ENCODE measurements at places on chromosomes 2 and 18.

DNA sequence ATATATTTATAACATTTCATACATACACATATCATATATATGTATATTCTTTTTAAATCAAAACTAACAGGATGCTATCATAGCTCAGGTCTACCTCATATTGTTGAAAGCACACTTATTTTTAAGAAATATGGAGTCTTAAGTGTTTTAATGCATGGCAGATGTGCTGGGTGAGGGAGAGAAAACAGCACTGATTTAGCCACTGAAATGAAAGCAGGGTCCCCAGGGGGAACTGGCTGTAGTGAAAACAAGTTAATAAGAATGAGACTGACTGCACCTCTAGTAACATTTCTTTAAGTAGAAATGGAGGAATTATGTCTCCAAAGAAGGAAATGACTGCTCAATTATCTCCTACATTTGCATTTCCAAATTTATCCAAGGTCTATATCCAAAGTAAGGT lies 857.8 kb downstream of the DCDC2C start:
- no peak for DNase-seq

DNA sequence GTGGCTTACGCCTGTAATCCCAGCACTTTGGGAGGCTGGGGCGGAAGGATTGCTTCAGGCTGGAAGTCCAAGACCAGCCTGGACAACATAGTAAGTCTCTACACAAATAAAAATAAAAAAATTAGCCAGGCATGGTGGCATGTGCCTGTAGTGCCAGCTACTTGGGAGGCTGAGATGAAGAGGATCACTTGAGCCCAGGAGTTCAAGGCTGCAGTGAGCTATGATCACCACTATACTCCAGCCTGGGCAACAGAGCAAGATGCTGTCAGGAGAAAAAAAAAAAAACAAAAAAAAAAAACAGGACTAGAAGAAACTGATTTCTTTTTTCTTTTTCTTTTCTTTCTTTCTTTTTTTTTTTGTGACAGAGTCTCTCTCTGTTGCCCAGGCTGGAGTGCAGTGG lies 13.6 kb downstream of the SPDYA start:
- no peak for DNase-seq

- no peak for DNase-seq
Measured at GRCh38 chr2:208092093-208092832, 32.1 kb downstream of the CRYGD start.

- DNase-seq, result no peak
Measured at GRCh38 chr2:110770959-110771431, 38.6 kb downstream of the ACOXL start.

DNA sequence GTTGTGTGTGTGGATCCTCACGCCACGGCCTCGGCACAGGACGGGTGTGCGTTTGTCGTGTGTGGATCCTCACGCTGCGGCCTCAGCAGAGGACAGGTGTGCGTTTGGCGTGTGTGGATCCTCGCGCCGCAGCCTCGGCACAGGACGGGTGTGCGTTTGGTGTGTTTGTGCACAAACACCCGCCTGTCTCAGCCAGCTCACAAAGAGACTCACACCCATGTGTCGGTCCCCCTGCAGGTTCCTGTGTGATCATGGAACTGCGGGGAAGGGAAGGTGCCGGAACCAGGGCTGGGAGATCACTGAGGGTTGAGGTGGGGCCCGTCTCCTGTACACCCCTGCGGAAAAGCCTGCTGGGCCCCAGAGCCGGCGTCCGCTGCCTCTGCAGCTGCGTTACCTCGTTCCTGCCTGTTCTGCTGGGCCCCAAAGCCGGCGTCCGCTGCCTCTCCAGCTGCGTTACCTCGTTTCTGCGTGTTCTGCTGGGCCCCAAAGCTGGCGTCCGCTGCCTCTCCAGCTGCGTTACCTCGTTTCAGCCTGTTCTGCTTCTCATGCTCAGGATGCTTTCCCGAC lies 53.6 kb downstream of the CTDP1 start:
- no peak for DNase-seq

DNA sequence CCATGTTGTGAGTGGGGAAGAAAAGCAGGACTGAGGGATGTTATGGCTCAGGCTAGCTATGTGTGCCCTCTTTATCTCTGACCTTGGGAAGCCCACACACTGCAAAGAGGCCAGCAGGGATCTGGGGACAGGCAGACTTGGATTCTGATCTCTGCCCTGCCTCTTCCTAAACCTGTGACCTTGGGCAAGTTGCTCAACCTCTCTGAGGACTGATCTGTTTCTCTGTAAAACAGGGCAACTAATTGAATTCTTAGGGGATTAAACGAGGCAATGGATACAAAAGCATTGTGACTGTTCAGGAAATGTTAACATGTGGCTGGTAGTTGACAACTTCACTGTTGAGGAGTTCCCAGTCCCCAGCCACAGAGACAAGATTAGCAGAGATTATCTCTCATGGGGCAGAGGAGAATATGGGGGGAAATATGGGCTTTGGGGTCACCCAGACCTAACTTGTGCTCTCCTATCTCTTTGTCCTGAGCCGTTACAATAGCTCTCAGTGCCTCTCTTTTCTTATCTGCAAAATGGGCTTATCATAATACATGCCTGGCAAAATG lies 184.7 kb upstream of the GLI2 start:
- DNase-seq, result no peak

- no peak for DNase-seq
Measured at GRCh38 chr2:62293490-62294271, 97.8 kb downstream of the B3GNT2 start.

DNA sequence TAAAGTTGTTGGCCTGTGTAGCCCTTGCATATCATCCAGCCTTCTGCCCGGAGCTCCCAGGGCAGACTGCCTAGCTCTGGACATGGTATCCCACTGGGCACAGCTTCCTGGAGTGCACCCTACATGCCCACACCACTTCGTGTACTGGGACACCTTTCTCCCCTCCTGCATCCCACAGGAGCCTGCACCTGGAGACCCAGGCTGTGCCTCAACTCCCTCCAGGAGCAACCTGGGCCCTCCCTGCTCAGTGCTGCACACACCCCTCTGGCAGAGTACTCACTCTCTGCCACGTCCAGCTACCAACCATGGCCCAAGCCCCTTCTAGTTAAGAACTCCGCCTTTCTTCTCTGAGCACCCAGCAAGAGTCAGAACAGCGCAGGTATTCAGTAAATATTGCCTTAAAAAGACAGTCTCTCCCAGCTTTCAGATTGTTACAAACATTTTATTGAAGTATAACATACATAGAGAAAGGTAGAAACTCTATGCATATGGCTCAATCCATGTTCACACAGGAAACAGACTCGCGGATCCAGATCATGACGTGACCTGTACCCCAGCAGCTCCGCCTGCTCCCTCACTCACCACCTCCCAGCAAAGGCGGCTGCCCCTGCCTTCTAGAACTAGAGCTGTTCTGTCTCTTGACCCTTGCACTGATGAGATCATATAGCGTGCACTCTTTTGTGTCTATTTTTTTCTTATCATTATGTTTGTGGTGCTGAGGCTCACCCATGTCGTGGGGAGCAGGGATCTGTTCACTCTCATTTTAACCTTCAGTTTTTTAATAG lies 98.4 kb upstream of the MYCN start:
- no peak for DNase-seq

DNA sequence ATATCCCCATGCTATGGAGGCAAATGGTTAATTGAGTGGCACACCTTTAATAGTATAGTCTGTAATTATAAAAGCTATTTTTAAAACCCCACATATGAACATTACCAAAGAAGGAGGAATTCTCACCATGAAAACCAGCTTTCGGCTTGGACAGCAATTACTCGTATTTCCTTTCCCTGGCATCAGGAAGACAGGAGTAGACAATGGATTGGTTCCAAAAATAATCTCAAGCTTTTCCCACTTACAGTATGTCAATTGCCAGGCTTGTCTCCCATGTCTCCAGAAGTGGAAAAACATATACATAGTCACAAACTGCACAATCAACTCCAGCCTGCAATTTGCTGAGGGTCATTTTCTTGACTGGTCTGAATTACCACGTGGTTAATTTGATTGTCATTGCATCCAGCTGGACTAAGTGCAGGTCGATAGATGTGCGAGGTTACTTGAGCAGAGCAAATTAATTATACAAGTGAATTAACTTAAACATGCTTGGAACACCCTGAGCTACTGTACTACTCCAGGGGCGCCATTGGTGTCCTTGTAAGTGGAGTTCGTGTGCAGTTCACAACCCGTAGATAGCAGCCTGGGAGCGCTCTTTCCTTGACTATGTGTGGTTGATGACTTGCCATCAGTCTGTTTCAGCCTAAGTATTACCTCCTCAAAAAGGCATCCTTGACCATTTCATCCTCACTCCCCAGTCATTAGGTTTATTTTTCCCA lies 124.3 kb upstream of the PELI1 start:
- no peak for DNase-seq

DNA sequence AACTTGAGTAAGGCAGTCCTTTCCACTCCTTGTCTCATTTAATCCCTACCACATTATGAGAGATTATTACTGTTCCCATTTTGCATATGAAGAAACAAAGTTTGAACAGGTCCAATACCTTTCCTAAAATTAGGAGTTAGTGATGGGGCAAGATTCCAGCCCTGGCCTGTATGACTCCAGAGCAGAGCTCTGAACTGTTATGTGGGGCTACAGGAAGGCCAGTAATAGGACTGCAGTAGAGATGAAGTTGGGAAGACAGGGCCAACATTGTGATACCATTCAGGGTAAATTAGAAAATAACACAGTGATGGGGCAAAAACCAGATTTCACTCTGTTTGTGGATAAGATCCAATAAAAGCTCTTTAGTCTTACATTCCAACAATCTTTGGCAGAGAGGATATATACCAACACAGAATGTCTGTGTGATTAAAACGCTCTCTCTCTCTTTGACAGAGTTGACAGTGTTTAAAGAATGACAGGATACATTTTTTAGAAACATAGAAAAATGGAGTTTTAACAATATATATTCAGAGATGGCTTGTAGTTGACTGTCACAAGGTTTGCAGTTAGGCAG lies 22.7 kb downstream of the KATNAL2 start:
- no peak for DNase-seq

DNA sequence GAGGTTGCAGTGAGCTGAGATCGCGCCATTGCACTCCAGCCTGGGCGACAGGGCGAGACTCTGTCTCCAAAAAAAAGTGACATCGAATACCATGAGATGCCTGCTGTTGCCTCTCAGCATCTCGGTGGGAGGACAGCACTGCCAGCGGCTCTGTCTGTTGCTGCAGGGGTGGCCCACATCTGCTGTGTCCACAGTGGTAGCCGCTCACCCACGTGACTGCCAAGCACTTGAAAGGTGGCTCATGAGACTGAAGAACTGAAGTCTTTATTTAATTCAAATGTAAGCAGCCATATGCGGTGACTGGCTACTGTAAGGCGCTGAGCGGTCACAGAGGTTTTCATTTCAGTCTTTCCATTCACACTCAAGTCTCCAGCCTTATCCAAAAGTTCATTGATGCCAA lies 25.8 kb downstream of the IMPA2 start:
- no peak for DNase-seq

- DNase-seq, result no peak
Measured at GRCh38 chr2:8576525-8577167, 105.2 kb upstream of the ID2 start.

GRCh38 chr2:98829581-98830270 lies 98.8 kb upstream of the MGAT4A start:
- no peak for DNase-seq

DNA sequence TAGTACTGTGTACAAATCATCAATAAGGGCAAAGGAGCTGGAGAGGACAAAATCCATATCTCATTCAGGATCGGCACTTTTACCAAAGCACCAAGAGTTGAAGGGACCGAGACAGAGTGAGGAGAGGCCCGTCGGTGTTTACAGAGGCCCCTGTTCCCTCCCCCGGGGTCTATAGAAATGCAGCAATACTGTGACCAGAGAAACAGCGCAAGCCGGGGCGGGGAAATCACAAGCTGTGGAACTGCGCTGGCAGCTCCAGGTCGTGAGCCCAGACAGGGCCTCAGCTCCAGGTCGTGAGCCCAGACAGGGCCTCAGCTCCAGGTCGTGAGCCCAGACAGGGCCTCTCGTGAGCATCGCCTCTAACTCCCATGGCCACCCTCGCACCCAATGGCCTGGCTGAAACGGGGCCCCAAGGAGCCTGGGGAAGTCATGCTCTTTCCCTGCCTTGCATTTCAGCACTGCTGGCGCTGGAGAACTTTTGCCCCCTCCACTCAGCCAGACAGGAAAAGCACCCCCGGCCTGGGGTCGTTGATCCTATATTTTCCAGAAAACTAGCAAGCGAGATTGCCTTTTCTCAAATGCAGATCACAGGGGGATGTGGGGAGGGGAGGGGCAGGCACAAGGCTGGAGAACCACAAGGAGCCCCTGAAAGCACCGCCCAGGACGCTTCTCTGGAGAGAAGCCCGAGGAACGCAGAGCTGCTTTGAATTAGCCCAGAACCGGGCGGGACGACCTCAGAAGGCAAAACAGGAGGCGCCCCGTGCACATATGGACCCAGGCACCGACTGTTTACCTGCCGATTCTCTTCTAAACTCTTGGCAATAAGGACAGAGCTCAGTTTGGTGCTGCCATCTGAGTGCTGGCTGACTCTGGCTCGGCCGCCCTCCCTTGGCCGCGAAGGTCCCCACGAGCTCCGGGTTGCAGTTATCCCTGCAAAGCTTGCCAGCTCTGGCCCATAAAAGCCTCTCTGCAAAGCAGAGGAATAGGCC lies 223.7 kb downstream of the ACKR3 start:
- DNase-seq, result no peak

DNA sequence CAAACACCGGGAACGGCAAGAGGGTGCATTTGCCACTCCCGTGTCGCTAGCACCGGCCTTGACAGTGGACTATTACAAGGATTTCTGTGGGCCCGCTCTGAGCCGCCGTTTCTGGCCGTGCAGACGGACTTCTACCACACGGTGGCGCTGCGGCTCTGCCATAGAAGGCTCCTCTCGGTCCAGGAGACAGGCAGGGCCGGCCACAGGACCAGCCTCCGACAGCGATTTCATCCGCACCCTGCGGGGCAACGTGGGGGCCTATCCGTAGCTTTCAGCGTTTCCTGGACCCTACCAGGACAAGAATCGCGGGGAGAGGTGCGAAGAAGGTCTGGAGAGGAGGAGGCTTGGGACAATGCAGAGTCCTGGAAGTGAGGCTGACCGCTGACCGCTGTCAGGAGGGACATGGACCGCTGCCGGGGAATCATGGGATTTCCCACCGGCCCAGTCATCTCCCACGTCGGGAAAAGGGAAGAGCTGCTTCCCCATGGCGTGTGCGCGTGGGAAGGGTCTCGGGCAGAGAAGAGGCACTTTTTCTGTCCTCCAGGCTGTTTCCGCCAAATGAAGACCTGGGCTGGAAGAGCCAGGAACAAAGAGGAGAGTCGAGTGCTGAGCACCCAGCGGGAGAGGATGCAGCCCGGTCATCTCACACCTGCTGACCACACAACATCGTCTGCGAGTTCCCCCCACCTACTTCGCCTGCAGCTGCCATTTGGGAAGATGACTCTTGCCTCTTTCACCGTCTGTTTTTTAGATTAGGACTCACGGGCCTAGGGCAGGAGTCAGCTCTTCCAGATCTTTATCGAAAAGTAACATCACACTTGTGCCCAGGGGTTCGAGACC lies 35.5 kb upstream of the HAAO start:
- peak; percentile 57 for DNase-seq

DNA sequence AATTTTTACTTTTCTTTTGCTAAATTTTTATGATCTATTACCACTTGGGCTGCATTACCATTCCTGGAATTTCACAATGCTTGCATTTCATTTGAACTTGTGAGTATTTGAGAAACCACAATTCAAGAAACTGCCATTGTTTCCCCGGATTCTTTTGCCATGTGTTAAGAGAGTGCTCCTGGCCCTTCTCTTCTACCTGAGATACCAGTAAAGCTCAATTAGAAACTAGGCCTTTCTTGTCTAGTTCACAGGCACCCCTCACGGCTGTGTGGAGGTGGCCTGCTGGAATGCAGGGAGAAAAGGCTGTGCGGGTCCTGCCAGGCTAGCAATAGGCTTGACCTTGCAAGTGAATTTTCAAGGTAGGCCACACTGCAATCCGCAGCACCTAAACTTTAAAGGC lies 40.8 kb downstream of the ZEB2 start:
- DNase-seq, result no peak

GRCh38 chr2:134639265-134639664 lies 79.5 kb downstream of the TMEM163 start:
- no peak for DNase-seq
